D721Med (cell line): ENCODE measurements at places on chromosomes 12 and 14.

DNA sequence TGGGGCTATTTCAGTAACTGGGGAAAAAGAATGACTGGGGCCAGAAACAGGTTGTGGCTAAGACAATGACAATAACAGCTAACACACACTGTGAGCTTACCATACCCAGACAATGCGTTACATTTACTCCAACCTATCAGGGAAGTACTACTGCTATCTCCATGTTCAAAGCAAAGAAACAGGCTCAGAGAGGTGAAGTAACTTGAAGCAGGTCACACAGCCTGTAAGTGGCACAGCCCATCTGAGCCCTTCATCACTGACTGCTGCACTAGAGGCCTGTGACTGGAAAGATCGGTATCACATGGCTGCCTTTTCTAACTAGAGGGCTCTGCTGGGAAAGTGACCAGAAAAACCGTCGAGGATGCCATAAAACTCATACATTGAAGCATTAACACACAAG lies 7.9 kb downstream of the GCN1 start:
- no peak for DNase-seq

GRCh38 chr12:59005193-59005955 lies 85.1 kb upstream of the LRIG3 start:
- no peak for DNase-seq

GRCh38 chr14:55126034-55126433 lies 3.0 kb upstream of the LGALS3 start:
- no peak for DNase-seq

DNA sequence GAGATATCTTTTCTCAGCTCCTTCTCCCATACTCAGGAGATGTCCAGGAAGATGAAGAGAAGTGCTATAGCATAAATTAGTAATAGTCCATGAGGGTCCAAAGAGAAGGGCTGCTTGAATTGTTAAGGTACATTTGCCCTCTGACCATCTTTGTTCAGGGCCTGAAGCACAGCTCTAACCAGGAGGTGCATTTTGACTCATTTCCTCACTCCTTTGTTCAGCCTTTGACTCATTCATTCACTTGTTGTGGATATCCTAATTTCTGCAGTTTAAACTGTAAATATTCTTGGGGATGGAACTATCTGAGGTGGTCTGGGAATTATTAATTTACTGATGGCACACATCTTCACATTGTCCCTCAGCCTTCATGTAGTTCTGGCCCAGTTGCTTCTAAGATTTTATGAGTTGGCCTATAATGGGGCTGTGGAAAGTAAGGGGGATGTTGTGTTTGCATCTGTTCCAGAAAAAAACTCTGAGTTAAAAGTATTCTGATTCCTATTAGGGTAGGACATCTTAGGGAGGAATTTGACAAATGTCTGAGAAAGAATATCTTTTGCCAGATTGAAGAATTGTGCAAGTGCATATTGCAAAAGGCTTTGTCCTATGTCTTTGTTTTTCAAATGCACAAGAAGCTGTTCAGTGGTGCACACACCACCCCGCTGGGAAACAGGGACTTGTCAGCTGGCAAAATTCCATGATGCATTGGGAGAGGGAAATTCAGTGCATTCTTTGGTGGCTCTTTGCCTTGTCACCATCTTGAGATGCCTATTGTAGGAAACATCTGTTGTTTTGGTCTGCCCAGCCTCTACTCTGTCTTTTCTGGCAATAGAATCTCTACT lies 22.1 kb downstream of the SMOC1 start:
- no peak for DNase-seq

- DNase-seq, result no peak
Observed at GRCh38 chr12:10861366-10861765, 12.1 kb upstream of the PRR4 start.

DNA sequence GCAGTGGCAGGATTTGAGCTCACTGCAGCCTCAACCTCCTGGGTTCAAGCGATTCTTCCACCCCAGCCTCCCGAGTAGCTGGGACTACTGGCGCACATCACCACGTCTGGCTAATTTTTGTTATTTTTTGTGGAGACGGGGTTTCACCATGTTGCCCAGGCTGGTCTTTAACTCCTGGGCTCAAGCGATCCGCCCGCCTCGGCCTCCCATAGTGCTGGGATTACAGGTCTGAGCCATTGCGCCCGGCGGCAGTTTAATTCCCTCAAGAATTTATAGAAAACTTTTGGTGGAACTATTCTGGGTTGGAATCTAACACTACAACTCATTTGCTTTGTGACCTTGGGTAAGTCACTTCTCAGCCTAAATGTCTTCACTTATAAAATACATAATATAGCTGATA lies 1.8 kb upstream of the SP1 start:
- DNase-seq, result no peak

- DNase-seq, result no peak
Observed at GRCh38 chr12:28017126-28017872, 44.8 kb upstream of the PTHLH start.

GRCh38 chr14:56002876-56003625 lies 115.2 kb upstream of the PELI2 start:
- no peak for DNase-seq

- no peak for DNase-seq
Observed at GRCh38 chr12:124006085-124006845, 33.2 kb downstream of the ZNF664 start.

DNA sequence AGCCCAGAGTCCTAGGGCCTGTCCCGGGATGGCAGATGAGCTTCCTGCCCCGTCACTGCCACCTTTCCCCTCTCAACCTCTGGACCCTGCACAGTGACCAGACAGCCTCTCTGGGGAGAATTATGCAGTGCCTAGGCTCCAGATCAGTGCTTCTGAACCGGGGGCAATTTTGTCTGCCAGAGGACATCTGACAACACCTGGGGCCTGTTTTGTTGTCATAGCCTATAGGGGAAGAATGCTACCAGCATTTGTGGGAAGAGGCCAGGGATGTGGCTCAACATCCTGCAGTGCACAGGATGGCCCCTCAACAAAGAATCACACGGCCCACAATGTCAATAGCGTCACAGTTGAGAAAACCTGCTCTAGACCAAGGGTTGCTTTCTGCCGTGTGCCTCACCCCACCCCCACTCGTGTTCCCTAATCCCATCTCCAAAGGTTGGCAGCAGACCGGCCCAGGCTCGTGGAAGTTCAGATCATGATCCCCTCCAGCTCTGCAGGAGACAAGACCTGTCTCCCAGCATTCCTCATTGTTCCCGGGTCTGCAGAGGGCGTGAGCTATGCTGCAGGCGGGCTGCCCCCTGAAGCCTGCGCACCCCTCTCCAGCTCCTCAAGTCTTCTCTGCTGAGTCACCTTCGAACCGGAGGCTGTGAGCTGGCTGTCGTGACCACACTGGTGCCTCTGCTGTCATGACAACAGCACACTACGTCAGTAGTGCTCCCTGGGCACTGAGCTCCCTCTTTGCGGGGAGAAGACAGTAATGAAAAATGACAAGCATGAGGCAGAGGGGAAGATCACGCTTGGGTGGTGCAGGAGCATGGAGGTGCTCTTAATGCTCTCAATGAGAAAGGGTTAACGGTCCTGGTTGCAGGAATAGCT lies 2.0 kb upstream of the GAPDH start:
- no peak for DNase-seq

- no peak for DNase-seq
Observed at GRCh38 chr14:27190296-27190695, 592.5 kb upstream of the NOVA1 start.

DNA sequence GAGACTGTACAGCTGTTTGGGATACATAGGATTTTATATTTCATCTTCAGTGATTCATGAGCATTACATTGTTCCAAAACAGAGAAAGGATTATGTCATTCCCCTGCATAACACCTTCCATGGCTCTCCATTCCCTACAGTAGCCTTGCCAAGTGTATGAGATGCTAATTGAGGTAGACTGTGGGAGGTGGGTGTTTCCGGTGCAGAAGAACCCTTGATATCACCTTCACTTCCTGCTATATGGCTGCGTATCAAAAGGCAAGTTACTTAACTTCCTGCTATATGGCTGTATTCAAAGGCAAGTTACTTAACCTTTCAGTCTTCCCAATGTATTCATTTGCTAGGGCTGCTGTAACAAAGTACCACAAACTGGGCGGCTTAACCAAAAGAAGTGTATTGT lies 11.2 kb downstream of the FAR2 start:
- no peak for DNase-seq

DNA sequence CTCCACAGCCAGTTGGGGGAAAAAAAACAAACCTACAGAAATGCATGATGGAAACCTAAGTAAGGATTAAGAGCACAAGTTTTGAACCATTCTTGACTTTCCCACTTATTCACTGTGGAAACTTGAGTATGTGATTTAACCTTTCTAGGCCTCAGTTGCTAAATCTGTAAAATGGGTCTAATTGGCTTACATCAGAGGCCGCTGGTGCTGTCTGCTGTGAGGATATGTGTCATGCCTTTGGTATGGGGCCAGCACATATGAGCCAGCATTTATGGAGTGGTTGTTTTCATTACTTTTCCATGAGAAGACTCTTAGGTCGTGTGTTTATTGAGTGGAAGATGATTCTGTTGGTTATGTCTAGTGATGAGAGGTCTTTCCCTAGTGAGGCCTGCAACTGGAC lies 102.4 kb downstream of the ESR2 start:
- no peak for DNase-seq

DNA sequence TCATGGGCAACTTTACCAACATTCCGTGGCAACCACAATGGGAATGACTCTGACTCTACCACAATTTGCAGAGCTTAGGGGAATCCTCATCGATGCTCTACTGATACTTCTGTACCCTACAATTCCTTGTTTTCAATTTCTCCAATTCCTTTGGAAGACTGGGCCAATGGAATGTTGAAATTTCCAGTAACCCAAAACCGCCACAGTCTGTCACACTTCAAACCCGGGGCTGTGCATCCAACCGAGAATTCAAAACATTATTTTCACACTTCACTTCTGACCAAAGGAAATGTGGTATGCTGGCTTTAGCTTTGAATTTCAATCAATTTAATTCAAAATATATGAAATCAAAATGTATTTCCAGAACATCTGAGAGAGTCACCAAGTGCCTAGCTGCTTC lies 951.4 kb downstream of the VRK1 start:
- no peak for DNase-seq

DNA sequence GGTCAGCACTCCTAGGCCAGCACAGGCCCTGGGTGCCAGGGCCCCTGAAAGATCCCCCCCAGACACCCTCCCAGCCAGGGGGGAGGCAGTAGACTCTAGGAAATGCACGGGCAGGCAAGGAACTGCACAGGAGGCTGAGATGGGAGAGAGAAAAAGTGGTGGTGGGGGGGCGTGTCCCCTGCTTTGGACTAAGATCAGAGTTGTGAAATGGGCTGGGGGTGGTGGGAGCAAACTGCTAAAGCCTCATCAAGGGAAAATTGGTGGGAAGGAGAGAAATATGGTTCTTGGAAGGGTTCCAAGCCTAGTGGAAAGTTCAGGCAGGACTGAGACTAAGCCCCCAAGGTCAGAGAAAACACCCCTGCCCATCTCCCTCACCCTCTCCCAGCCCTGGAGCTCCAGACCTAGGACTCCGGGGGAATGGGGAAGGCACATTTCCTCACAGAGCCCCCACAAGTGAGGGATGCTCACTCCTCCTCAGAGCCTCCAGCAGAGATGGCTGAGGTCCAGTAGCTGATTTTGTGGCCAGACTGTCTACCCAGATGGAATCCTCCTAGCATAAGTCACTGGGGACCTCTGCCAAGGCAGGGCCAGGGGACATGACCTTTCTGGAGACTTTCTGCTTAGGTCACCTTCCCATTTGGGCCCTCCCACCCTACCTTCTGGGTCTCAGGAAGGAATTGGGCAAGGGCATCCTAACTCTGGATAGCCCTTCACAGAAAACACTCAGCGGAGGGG lies 29.8 kb downstream of the FIGNL2 start:
- no peak for DNase-seq

- no peak for DNase-seq
Observed at GRCh38 chr14:91346838-91347173, 70.8 kb downstream of the CCDC88C start.

DNA sequence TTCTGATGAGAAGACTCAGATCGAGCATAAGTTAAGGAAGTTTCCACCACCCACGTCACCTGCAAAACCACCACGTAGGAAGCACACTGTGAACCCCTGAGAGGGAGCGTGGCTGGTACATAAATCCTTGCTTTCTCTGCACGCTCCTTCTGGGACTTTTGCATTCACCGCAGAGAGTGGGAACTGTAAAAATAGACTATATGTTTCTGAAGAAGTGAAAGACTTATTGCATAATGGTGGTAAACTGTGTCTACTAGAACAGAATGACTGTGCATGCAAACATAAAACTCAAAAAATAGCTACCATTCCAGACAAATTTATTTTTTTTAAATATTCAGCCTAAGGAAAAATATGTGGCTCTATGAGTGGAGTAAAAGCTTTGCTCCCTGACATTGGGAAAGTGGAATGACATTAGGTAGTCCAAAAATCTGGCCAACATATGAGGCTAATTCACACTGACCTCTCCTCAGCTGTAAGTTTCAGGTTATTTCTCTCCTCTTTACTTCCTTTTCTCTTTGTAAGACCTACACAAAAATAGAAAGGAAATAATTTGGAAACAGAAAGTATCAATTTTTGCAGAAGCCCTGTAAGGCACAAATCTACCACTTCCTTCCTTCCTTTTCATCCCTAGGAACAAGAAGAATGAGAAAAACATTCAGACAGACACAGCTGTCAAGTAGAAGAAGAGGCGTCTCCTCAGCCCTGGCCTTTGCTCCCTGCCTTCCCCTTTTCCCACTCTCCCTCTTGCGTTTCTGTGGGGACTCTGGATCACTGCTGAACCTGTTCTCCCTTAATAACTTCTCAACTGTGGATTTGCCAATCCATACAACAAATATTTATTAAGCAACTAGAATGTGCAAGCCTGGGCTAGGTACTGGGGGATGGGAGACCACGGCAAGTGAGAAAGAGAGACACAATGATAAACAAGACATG lies 264.3 kb upstream of the FOXN3 start:
- no peak for DNase-seq

- no peak for DNase-seq
Observed at GRCh38 chr12:10726945-10727344, 3.8 kb upstream of the YBX3 start.

DNA sequence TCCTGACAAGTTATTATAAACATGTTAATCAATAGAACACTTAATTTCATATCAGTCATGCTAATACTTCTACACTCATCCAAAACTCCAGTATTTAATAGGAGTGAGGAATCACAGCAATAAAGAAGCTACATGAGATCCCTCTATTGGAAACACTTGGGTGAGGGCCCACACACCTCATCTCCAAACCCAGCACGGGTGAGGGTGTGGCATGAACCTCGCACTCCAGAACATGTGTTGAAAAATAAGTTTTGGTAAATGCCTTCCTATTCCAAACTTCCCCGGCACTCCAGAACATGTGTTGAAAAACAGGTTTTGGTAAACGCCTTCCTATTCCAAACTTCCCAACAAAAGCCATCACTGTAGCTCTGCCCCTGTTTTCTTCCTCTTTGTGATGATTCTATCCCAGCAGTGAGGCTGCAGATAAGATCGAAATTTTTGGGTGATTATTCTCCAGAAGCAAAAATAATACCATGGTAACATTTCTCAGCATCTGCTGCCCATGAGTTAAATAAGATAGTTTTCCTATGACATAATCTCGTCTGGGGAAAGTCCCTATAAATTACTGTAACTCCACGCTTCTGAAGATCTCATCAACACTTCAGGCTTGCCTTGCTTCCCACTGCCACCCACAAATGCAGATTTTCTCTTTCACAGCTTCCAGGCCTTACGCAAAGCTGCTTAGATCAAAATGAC lies 24.4 kb upstream of the PTPRB start:
- no peak for DNase-seq
